Esophagus squamous epithelium (tissue), 5 donors: ENCODE measurements at places on chromosomes 2 and 18.
A peak's percentile ranks its signal among the peaks of the same experiment; 100 is the strongest.

DNA sequence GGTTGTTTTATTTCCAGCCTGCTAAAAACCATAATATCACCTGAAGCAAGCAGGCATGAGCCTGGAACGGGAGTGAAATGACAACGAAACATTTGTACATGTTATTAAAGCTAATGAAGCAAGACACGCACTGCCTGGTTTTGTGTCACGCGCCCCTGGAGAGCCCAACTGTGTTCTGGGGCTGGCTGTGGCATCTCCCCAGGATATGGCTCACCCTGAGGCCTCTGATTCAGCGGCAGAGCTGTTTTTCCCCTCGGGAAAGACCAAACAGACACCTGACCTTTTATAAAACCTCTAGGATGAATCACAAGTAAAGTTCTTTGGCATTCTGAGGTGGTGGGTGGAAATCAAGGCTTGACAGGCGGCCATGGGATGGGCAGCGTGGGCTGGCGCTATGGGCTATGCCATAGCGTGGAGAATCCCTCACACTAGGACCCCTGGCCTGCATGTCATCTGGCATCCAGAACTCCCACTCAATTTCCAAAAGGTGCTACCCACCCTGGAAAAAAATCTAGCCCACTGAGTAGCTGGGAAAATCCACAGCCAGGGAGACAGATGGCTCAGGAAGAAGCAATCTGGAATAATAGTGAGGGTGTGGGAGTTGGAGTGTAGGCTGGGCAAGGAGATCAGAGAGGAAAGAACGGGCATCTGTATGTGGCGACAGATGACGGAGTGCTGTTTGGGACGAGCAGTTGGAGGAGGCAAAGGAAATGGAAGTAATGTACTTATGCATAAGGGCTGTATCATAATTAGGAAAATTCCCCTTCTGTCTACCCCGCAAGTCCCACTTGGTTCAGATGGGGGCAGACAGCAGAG is 262.0 kb downstream of the AFF3 start:
- no peak overlapping the region for H3K27ac ChIP-seq
- no peaks in the 10 kb centered on the region for H3K27me3 ChIP-seq
- H3K4me1 ChIP-seq: no peaks in the 10 kb centered on the region
- no peak overlapping the region for H3K4me3 ChIP-seq
- no peak for DNase-seq
- no peaks in the 10 kb centered on the region for H3K36me3 ChIP-seq

DNA sequence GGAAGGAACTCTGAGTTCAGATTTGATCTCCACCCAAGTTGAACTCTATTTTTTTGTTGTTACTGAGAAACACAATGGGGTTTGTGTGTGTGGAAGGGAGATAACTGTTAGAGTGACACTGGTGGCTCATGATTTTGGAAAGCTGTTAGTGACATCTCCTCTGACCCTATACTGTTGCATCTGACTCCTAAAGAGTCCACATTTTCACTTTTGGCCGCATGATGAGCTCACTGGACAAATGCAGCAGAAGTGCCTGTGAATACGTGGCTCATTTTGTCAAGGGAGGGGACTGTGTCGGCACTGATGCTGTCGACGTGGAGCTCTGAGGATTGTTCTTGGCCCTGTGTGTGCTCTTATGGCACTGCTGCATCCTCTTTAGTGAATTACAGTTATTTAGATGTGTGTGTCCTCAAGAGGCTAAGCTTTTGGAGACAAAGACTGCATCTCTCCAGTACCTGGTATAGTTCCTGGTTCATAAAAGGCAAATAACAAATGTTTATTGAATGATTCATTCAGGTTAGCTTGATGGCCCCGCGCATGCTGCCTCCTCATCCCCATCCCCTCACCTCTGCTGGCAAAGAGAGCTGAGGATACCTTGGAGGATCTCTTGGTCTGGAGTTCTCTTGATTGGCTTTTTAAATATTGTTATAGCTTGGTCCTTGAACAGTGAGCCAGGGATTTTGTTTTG is 135.4 kb downstream of the PHLPP1 start:
- H3K27me3 ChIP-seq: no peaks in the 10 kb centered on the region
- no peak overlapping the region for H3K4me3 ChIP-seq
- H3K27ac ChIP-seq: no peak overlapping the region
- no peak for DNase-seq

GRCh38 chr2:25050128-25050527 is 8.3 kb downstream of the EFR3B start:
- no peak overlapping the region for H3K4me3 ChIP-seq
- H3K27me3 ChIP-seq: no peaks in the 10 kb centered on the region
- H3K27ac ChIP-seq: no peak overlapping the region
- H3K36me3 ChIP-seq: no peaks in the 10 kb centered on the region
- no peaks in the 10 kb centered on the region for H3K4me1 ChIP-seq

GRCh38 chr2:21820271-21820670 is 696.5 kb downstream of the TDRD15 start:
- H3K27ac ChIP-seq: no peak overlapping the region
- no peaks in the 10 kb centered on the region for H3K36me3 ChIP-seq
- no peak overlapping the region for H3K4me3 ChIP-seq
- DNase-seq: no peak

GRCh38 chr2:172276961-172277360 is 150.4 kb upstream of the ITGA6 start:
- no peaks in the 10 kb centered on the region for H3K4me1 ChIP-seq
- no peaks in the 10 kb centered on the region for H3K36me3 ChIP-seq
- no peak overlapping the region for H3K27ac ChIP-seq
- H3K27me3 ChIP-seq: no peaks in the 10 kb centered on the region
- no peak for DNase-seq
- H3K4me3 ChIP-seq: no peak overlapping the region

- H3K27ac ChIP-seq: no peak overlapping the region
- H3K27me3 ChIP-seq: no peaks in the 10 kb centered on the region
- H3K4me1 ChIP-seq: no peaks in the 10 kb centered on the region
- H3K36me3 ChIP-seq: no peaks in the 10 kb centered on the region
Observed at GRCh38 chr2:19702267-19702666, 199.5 kb downstream of the TTC32 start.

GRCh38 chr2:141021109-141021508 is 1109.7 kb downstream of the LRP1B start:
- H3K27ac ChIP-seq: no peak overlapping the region
- no peaks in the 10 kb centered on the region for H3K36me3 ChIP-seq
- no peaks in the 10 kb centered on the region for H3K4me1 ChIP-seq

DNA sequence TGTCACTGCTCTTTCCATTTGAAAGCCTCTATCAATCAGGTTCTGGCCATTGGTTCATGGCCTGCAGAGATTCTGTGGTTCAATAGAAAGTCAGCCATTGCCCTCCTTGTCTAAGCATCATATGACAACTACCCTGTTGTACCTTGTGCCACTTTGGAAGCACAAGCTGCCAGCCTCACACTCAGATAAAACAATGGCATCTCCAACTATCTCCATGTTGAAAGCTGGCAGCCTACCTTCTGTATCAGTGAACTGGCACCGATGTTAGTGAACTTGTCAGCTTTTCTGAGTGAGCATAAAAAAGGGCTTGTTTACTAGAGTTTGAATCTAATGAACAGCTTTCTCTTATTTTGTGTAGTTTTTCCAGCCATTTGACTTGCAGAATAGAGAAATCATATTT is 203.3 kb upstream of the SESTD1 start:
- no peak overlapping the region for H3K4me3 ChIP-seq
- no peaks in the 10 kb centered on the region for H3K4me1 ChIP-seq
- H3K36me3 ChIP-seq: no peaks in the 10 kb centered on the region
- DNase-seq: no peak
- no peak overlapping the region for H3K27ac ChIP-seq
- H3K27me3 ChIP-seq: no peaks in the 10 kb centered on the region

DNA sequence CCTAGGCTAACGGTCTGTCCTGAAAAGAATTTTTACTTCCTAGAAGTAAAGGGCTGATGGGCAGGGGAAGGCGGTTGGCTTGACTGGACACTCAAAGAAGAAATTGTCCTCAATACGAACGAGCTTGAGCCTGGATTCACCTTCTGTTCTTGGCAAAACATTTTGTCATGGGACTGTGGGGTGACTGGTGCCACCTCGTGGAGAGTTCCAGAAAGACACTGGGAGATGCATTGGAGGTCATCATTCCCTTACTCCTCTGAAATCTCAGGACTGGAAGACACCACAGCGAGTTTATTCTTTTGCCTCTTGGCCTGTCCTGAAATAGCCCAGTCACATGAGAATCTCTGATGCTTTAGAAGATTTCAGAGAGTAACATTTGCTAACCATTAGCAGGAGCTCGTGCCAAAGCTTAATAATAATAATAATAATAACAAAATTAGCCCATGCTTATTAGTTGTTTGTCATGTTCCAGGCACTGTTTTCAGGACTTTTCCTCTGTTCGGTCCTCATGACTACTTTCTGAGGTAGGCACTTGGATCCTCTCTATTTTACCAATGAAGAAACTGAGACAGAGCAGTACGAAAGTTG is 44.5 kb downstream of the TMEM182 start:
- no peak overlapping the region for H3K4me3 ChIP-seq
- H3K36me3 ChIP-seq: no peaks in the 10 kb centered on the region
- DNase-seq: no peak
- H3K27me3 ChIP-seq: no peaks in the 10 kb centered on the region
- H3K4me1 ChIP-seq: no peaks in the 10 kb centered on the region

GRCh38 chr18:59233017-59233410 is 13.1 kb downstream of the GRP start:
- H3K4me1 ChIP-seq: no peaks in the 10 kb centered on the region
- no peak for DNase-seq
- no peak overlapping the region for H3K27ac ChIP-seq
- no peaks in the 10 kb centered on the region for H3K36me3 ChIP-seq

DNA sequence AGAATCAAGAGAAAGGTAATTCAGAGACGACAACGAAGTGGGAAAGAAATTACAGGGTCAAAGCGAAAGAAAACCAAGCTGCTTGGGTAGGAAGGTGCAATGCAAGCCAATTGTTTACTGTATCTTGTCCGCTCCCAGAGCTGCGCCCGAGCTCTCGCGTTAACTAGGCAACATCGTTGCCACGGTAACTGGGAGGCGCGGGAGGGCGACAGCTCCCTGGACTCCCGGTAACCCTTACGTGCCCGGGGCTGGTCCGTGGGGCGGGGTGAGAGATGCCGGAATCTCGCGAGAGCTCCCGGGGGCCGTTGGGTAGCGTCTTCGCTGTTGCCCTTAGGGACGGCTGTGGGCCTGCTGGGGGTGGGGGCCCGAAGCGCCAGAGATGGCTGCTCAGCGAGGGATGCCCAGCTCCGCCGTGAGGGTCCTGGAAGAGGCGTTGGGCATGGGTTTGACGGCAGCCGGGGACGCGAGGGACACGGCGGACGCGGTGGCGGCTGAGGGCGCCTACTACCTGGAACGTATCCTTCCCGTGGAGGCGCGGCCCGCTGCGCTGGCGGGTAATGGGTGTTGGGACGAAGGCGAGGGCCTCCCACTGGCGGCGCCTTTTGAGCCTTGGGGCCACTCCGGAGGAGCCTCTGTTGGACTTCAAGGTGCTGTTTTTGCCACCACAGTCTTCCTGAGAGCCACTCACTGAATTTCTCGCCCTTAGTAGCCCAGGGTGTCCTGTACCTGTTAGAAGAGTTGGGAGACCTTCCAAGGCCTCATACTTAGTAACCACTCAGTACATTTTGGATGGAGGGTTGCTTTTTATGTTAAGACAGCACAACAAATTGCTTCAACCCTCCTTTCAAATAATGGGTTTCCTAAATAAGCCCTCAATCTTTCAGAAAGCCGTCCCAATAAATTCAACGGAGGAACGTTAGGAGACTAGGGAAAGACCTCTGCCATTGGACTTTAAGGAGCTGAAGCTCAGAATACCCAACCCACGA is at the start of gene SPAG16:
TSS of gene SPAG16 (plus strand) at position 360 of the 986 bp plus-strand sequence.
- peaks cover 67% of the 10 kb centered on the region for H3K4me1 ChIP-seq
- H3K27me3 ChIP-seq: no peaks in the 10 kb centered on the region
- H3K36me3 ChIP-seq: no peaks in the 10 kb centered on the region
- H3K27ac ChIP-seq: peak within 1 kb of the TSS; percentile 88
- peak; percentile 85 for DNase-seq

GRCh38 chr2:180077295-180077906 is 70.3 kb upstream of the CWC22 start:
- H3K27me3 ChIP-seq: no peaks in the 10 kb centered on the region
- no peaks in the 10 kb centered on the region for H3K36me3 ChIP-seq
- DNase-seq: no peak
